ENCODE measurements at places on chromosomes 4 and X. TPM values are rescaled to one million over a fixed set of nuclear protein-coding genes. Genes with fewer than 3 reads are reported as not detected.

Gene UNC5C
- total RNA-seq = 18.9 TPM

Gene MAGEE2
- 4.2 TPM for total RNA-seq

Gene CCDC120
- 3.5 TPM for total RNA-seq

Gene IL2
- total RNA-seq = not detected

Gene PDCL2
- total RNA-seq = not detected

Gene ACE2
- total RNA-seq = not detected

Gene RRH
- 0.46 TPM for total RNA-seq

Gene SPANXA2
- not detected for total RNA-seq

Gene TAPT1
- total RNA-seq = 46.1 TPM

Gene SHOX
- total RNA-seq = 0.23 TPM

Gene GLUD2
- 3.2 TPM for total RNA-seq

Gene GABRQ
- total RNA-seq = 5.8 TPM

Gene NSG1
- total RNA-seq = 385 TPM

Gene AMER1
- 11.3 TPM for total RNA-seq

Gene SMAD1
- total RNA-seq = 37.6 TPM

Gene CLDN22
- total RNA-seq = not detected

Gene F8A1
- total RNA-seq = 3.9 TPM

Gene OFD1
- 21.0 TPM for total RNA-seq

Gene NOX1
- total RNA-seq = not detected

Gene CT47B1
- total RNA-seq = not detected

Gene ITGB1BP2
- total RNA-seq = 2.5 TPM

Gene SPANXA1
- not detected for total RNA-seq

Gene CXCL13
- total RNA-seq = not detected

Gene PPARGC1A
- 22.1 TPM for total RNA-seq

Gene XAGE1A
- total RNA-seq = not detected

Gene ATP8A1
- total RNA-seq = 197 TPM

Gene ARSJ
- 1.2 TPM for total RNA-seq

Gene YY2
- 1.4 TPM for total RNA-seq

Gene MAGEC2
- not detected for total RNA-seq

Gene GAGE12J
- total RNA-seq = not detected

Gene MAGEC1
- total RNA-seq = not detected

Gene IGSF1
- 13.6 TPM for total RNA-seq

Gene SFRP2
- total RNA-seq = 4.8 TPM

Gene MAGEA2
- not detected for total RNA-seq

Gene GPR143
- 3.9 TPM for total RNA-seq

Gene CCNB3
- total RNA-seq = 0.92 TPM

Gene CCNA2
- 13.4 TPM for total RNA-seq

Gene SHISA3
- 2.1 TPM for total RNA-seq

Gene EPHA5
- total RNA-seq = 84.4 TPM

Gene PCDH11X
- total RNA-seq = 69.4 TPM

Gene PRSS12
- total RNA-seq = 21.7 TPM

Gene LINC00632
- 79.8 TPM for total RNA-seq

Gene PAGE5
- not detected for total RNA-seq

Gene MAGEA1
- total RNA-seq = not detected

Gene AIMP1
- 30.2 TPM for total RNA-seq

Gene FGFBP2
- not detected for total RNA-seq

Gene CSAG3
- total RNA-seq = not detected
